Kidney (tissue), 22 donors: ENCODE measurements at places on chromosomes 12 and 14.

- no peaks in the 10 kb centered on the region for H3K27me3 ChIP-seq
- no peaks in the 10 kb centered on the region for H3K4me1 ChIP-seq
- DNase-seq, result no peak
- H3K4me3 ChIP-seq, result no peak overlapping the region
- H3K36me3 ChIP-seq, result no peaks in the 10 kb centered on the region
Observed at GRCh38 chr12:58046271-58046670, 104.9 kb downstream of the ATP23 start.

DNA sequence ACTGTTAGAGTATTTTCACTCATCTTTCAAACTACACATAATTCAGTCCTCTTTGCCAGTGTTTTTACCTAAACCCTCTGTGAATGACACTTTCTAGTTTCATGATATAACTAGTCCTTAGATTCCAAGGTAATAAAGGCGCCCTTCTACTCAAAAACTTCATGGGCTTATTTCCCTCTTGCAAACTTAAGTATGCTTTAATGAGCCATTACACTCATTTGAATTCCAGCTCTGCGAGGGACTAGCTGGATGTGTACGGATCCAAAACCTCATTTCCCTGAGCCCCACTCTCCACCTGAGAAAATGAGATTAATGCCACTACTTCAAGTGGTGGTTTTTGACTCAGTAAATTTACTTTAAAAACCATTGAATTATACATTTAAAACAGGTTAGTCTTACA is 141.1 kb downstream of the NDUFA12 start:
- DNase-seq, result no peak
- no peaks in the 10 kb centered on the region for H3K36me3 ChIP-seq
- H3K4me3 ChIP-seq, result no peak overlapping the region
- no peak overlapping the region for H3K27ac ChIP-seq
- H3K4me1 ChIP-seq, result no peaks in the 10 kb centered on the region
- no peaks in the 10 kb centered on the region for H3K27me3 ChIP-seq

GRCh38 chr12:52787324-52788191 is 8.4 kb downstream of the KRT3 start:
- DNase-seq, result no peak
- no peak overlapping the region for H3K27ac ChIP-seq
- H3K4me1 ChIP-seq, result no peaks in the 10 kb centered on the region

- H3K4me3 ChIP-seq, result no peak overlapping the region
- H3K27ac ChIP-seq, result no peak overlapping the region
- H3K27me3 ChIP-seq, result no peaks in the 10 kb centered on the region
- DNase-seq, result peak; percentile 53
Observed at GRCh38 chr12:22340143-22340542, 5.6 kb upstream of the ST8SIA1 start.

GRCh38 chr12:127822809-127823411 is 444.1 kb upstream of the TMEM132C start:
- H3K36me3 ChIP-seq, result no peaks in the 10 kb centered on the region
- no peak for DNase-seq
- H3K27ac ChIP-seq, result no peak overlapping the region
- no peak overlapping the region for H3K4me3 ChIP-seq
- H3K4me1 ChIP-seq, result no peaks in the 10 kb centered on the region

DNA sequence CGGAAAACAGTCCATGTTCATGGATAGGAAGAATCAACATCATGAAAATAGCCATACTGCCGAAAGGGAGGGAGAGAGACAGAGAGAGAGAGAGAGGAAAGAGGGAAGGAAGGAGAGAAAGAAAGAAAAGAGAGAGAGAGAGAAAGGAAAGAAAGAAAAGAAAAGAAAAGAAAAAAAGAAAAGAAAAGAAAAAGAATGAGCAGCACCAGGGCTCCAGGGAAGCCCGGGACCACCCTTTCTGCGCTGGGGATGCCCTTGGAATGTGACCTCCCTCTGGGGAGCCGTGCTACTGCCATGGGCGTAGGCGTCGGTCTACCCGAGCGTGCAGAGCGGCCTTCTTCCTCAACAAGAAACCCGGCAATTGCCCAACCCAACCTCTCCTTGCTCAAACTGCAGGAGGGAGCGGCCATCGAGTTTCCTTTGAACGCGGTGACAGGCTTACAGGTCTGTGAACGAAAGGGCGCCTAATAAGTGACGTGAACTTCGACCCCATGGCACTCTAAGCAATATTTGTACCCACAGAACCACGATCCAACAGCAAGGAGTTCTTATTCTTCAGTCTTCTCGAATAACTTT is 16.9 kb downstream of the OR6S1 start:
- no peaks in the 10 kb centered on the region for H3K4me1 ChIP-seq
- peak; percentile 66 for DNase-seq
- no peaks in the 10 kb centered on the region for H3K36me3 ChIP-seq
- peak overlapping the region; percentile 42 for H3K4me3 ChIP-seq
